MCF 10A (cell line): ENCODE measurements at places on chromosomes 16 and 17. TPM values are rescaled to one million over a fixed set of nuclear protein-coding genes. Genes with fewer than 3 reads are reported as not detected.
A peak's percentile ranks its signal among the peaks of the same experiment; 100 is the strongest.

GRCh38 chr16:49556606-49557446 is 183.2 kb downstream of the C16orf78 start:
- H3K4me3 ChIP-seq, result no peak overlapping the region
- H3K4me1 ChIP-seq, result no peaks in the 10 kb centered on the region
- H3K27me3 ChIP-seq, result peaks cover 17% of the 10 kb centered on the region

Gene SEPTIN1
- total RNA-seq, result 1.3 and 1.7 TPM in 2 replicates

- no peak overlapping the region for H3K27ac ChIP-seq
- H3K4me1 ChIP-seq, result no peaks in the 10 kb centered on the region
- no peaks in the 10 kb centered on the region for H3K36me3 ChIP-seq
Observed at GRCh38 chr17:15452746-15453145, 14.7 kb downstream of the CDRT4 start.

- peaks cover 10% of the 10 kb centered on the region for H3K27me3 ChIP-seq
- no peak overlapping the region for H3K27ac ChIP-seq
- H3K4me3 ChIP-seq, result peak overlapping the region; percentile 80
- H3K36me3 ChIP-seq, result peaks cover 5% of the 10 kb centered on the region
Observed at GRCh38 chr17:65559804-65560627, 1.4 kb downstream of the AXIN2 start.

DNA sequence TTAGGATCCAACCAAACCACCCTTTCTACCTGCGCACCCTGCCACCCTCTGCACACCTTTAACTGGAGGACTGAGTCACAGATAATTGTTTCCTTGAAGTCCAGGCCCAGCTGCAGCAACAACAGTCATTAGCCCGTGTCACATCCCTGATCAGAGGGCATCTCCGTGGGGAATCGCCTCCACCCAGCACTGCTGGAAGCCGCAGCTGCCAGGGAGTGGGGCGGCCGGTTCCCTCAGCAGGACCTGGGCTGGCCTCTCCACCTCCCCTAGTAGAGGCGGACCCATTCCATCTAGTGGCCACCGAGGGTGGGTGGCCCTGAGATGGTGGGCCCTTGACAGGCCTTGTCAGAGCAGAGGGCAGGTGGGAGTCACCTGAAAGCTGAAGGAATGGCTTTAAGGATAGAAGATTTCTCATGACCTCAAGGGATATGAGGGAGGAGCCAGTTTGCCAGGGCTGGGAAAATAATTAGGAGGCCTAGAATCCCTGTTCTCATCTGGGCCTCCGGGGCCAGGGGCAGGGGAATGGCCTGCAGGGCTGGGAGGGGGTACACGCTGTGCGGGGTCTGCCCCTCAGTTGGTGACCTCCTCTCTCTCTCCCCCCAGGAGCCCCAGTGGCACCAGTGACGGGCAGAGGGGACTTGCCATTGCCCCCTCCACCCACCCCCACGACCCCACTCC is 6.2 kb downstream of the PRSS53 start:
- no peak overlapping the region for H3K4me3 ChIP-seq
- peaks cover 6% of the 10 kb centered on the region for H3K4me1 ChIP-seq
- no peaks in the 10 kb centered on the region for H3K27me3 ChIP-seq
- DNase-seq, result no peak

DNA sequence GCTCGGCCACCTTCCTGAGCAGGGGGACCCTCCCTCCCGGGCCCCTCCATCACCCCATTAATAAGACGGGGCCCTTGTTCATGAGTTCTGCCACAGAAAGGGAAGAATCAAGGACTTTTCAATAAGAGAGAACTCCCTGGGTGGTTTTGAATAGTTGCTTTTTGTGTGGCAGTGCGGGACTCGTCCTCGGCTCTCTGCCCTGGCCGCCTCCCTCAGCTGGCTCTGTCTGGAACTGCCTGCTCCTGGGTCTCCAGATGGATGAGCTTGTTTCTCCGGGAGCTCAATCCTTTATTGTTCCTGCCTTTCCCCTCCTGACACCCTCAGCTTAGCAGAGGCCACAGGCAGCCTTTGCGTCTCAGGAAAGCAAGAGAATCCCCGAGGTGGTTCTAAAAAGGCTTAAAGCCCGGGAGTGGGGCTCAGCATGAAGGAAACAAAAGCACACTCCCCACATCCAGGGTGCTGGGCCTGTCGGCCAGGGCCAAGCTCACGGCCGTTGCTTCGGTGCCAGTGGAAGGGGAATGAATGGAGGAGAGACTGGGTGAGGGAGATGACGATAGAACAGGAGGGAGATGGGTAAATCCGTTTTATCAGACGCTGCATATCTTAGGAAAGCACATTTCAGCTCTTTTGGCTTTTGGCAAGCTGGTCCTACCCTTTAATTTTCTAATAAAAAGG is 60.2 kb downstream of the RAI1 start:
- H3K27ac ChIP-seq, result peak overlapping the region; percentile 74
- peaks cover 6% of the 10 kb centered on the region for H3K36me3 ChIP-seq
- H3K4me1 ChIP-seq, result peaks cover 61% of the 10 kb centered on the region
- peak overlapping the region; percentile 40 for H3K4me3 ChIP-seq
- no peaks in the 10 kb centered on the region for H3K27me3 ChIP-seq
